ENCODE measurements at places on chromosomes 13 and 19.

DNA sequence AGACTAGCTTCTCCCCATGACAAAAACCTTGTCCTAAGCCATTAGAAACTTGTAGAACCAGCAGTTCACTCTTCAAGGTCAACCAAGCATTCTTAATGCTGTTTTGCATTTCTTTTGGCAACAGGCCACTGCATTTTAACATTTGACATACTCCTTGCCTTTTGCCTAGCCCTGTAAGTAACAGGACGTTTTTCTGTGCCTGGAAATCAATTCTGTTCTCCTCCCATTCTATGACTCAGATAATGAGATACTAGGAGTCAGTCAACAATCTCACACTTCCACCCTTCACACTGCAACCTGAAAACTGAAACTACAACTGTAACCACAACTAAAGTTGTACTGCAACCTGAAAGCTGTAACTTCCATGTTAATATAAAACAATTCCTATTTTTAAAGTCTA lies 268.7 kb downstream of the MZT1 start:
- DNase-seq: no peak

GRCh38 chr19:351976-352625 lies 7.5 kb upstream of the MIER2 start:
- no peak for DNase-seq

DNA sequence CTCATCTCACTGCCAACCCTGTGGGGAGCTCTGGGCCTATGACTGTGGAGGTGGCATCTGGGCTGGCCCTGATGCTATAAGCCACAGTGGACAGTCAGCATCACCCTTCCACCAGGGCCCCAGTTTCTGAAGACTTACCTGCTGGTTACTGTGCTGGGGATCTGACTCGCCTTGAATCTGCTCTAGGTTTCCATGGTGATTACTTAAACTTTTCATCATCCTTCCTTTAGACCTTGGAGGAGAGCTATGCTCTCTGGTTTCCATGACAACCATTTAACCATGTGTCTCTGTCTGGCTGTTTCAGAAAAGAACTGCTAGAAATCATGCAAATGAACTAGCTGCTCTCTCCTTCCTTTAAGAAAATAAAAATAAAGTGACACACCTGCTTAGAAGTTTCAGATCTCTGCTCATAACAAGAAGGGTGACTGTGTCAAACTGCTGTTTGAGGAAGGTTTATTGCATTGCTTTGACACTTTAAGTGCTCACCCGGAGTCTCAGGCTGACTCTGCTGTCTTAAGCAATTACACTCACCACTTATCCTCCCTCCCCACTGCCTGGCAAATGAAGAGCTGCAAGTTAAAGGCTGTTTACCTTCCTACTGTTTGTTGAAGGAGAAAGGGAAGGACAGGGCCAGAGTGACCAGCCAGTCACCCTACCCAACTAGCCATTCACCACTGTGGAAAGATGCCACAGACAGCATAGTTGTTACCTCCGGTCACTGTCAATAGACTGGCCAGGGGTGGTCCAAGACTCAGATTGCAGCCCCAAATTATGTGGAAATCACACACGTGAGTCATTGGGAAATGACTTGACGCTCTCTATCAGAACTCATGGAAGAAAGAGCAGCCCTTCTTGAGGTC lies 87.6 kb downstream of the HSPH1 start:
- DNase-seq: no peak

DNA sequence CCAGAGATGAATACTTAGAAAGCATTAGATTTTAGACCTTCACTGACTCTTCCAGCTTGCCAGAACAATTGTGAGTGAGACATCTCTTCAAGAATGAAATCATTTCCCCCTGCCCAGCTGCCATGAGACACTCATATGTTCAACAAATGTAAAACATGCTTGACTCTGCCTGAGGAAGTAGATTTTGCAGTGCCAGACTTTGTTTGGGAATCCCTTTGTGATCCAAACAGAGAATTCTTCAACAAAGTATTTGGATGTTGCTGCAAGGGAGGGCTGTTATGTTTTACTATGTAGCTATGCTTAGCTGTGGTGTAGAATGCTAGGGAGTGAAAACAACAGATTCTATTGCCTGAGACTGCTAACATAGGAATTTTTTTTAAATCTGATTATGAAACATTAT lies 416.4 kb downstream of the DCT start:
- no peak for DNase-seq

- DNase-seq: no peak
Measured at GRCh38 chr19:43467730-43468129, 2.3 kb upstream of the LYPD3 start.

GRCh38 chr19:39759457-39760184 lies 19.0 kb upstream of the LEUTX start:
- DNase-seq: no peak

DNA sequence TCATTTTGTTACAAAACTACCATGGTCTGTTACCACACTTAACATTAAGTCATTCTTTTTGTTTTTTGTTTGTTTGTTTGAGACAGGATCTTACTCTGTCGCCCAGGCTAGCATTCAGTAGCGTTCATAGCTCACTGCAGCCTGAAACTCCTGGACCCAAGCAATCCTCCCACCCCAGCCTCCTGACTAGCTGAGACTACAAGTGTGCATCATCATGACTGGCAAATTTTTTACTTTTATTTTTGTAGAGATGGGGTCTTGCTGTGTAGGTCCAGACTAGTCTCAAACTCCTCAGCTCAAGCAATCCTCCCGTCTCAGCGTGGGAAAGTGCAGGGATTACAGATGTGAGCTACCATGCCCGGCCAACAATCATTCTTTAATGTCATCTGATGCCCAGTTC lies 3.3 kb downstream of the ALDH16A1 start:
- DNase-seq: no peak

GRCh38 chr13:73335210-73335609 lies 276.4 kb downstream of the KLF5 start:
- no peak for DNase-seq

DNA sequence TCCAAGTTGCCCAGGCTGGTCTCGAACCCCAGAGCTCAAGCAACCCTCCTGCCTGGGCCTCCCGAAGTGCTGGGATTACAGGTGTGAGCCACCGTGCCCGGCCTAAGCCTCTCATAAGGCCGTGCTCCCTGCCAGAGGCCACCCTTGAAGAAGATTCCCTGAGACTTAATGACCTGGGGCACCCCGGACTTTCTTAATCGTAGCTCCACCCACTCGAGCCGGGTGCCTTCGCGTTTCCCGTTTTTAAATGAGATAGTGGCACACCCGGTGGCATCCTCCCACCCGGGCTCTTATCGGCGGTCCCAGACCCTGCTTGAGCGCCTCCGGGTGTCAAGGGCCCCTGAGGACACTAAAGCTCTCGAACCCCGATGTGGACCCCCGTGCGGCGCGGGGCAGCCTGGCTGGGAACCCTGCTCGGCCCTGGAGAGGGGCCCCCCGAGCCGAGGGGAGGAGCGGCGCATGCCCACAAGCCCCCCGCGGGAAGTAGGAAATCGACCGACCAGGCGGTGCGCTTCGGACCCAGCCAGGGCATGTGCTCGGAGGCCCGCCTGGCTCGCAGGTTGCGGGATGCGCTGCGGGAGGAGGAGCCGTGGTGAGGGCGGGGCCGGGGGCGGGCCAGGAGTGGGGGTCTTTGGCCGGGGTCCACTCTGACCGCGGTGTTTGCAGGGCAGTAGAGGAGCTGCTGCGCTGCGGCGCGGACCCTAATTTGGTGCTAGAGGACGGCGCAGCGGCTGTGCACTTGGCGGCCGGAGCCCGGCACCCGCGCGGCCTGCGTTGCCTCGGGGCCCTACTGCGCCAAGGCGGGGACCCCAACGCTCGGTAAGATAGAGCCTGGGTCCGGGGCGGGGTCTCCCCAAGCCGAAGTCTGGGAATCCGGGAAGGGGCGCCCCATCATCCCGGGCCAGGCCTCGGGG lies at the start of gene ANKLE1:
Gene ANKLE1, plus strand, starts transcription at position 511 of the 914 bp plus-strand sequence. Its CDS starts 20 bp downstream, at position 531.
- peak; percentile 24 for DNase-seq

- DNase-seq: no peak
Measured at GRCh38 chr13:75418997-75419396, 63.0 kb downstream of the TBC1D4 start.

DNA sequence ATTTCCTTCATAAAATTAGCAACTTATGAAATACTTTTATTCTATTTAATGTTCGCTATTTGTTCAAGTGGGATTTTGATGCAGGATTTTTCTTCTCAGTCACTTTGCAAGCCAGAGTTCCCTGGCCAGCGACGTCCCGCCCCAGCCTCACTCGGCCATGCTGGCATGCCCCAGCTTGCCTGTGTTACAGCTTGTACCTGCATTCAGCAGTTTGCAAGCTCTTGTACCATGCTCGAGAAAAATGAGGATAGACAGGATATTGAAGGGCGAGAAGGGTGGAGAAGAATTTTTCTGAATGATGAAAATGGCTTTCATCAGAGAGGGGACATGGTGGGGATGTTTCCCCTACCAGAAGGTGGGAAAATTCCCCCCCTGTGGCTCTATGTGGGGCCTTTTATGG lies 2180.2 kb upstream of the PCDH20 start:
- no peak for DNase-seq

- DNase-seq: peak; percentile 85
Measured at GRCh38 chr19:18160971-18161635, 8.1 kb downstream of the PIK3R2 start.

DNA sequence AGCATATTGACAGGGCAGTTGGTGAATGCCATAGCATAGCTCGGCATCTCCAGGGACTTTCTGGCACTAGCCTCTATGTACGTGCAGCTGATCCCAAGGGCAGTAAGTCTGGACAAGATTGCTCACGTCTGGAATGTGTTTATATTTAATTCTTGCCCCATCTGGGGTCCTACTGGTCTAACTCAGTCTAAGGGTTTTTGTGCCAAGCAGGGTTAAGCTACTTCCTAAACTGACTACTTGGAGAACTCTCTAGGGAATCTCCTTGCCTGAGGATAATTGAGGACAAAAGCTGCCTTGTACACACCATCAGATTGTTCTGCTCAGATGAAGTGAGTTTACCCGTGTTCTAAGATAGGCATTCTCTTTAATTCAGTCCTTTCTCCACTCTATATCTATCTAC lies 358.1 kb downstream of the MYO16 start:
- DNase-seq: no peak

DNA sequence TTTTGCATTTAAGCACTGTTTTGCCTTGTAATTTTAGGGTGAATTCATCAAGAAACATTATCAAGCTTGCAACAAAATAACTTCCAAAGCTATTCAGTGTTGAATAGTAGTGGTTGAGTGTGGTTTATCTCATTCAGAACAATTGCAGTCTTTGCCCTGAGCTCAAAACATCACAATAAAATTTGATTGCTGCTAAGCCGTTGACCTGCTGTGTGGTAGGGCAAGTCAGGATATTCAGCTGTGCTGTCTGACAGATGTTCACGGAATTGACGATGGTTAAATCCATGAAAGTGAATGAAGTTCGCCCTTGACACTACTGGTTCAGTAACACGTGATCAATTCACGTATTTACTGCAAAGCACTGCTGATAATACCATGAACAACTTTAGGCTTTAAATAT lies 66.9 kb downstream of the GJA3 start:
- DNase-seq: no peak

GRCh38 chr19:46408664-46409039 lies 4.7 kb downstream of the CCDC8 start:
- DNase-seq: no peak

DNA sequence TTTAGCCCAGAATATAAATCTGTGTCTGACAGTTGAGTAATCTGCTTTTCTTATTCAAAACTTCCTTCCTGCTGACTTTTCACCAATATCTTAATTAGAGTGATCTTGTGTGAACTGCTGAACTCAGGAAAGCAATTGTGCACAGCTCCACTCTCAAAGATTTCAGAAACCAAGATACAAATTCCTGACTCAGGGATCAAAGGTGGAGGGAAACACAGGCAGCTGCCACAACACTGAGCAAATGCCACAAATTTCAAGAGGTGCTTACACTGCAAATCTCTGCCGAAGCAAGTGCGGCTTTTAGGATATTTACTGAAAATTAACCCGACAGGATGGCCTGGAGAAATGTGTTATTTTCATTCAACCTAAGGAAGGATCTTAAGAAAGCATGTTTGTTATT lies 111.4 kb downstream of the STOML3 start:
- DNase-seq: no peak
